ENCODE measurements at places on chromosomes 7 and 10.

DNA sequence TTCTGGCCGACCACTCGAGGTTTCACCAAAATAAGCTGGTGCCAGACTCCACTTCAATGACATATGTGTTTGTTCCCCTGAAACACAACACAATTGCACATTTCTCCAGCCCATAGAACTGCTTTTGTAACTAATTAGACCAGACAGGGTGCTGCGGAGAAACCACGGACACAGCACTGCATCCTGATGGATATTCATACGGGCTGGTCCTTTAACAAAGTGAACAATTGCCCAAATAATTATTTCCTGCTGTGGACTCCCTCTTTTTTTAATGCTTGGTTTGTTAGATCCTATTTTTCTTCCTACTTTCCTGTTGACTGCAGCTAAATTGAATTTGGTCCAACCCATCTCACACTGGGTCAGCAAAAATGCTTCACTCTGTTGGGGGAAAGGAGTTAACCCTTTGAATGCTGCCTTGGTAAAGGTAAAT, 198.6 kb upstream of the BMPER start:
- DNase-seq = no peak

- no peak for DNase-seq
Observed at GRCh38 chr7:156475179-156475578, 165.4 kb upstream of the RNF32 start.

DNA sequence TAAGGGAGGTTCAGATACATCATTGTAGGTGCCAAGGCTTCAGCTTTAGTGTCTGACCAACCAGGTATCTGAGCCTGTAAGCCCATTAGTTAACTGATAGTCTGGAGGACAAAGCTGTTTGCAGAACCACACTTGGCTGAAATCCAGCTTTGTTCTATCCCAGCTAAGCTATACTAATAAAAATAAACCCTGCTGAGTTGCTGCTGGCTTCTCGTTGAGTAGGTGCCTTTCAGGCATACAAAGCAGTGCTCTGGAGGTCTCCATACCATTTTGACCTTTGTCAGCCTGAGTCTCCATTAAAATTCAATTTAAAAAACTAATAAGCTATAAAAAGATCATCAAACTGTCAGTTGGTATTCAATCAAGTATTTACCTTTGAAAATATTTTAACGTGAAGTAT, 22.0 kb downstream of the CDCA7L start:
- no peak for DNase-seq

DNA sequence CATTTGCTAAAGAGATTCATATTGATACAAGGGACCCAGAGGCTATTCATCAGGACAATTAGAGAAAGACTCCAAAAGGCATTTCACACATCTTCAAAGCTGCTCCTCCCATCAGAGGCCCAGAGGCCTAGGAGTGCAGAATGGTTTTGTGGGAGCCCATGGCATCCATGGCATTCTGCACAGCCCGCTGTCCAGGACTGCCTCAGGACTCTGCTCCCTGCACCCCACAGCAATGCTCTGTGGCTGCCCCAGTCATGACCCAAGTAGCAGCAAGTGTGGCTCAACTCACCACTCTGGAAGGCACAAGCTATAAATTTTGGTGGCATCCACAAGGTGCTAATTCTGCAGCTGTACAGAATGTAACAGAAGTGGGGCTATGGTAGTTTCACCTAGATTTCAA, 38.5 kb downstream of the ZNF438 start:
- DNase-seq = no peak

DNA sequence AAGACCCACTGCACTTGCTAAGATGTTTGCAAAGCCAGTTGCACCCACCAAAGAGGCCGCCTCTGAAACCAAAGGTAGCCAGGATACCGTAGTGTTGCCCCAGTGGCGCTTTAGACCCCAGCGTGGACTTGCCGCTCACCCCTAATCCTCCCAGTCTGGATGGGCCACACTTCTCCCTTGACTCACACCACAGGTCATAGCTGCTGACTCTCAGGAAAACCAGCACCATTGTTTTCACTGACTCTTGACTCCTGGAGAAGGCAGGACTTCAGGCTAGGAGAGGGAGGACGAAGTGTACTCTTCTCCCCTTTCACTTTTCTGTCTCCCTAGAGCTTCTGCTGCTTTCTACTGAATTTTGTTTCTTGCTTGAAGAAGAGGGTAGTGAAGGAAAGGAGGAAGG, 22.3 kb downstream of the RAB19 start:
- DNase-seq = no peak

- no peak for DNase-seq
Observed at GRCh38 chr7:138898255-138898654, 82.9 kb downstream of the KIAA1549 start.

DNA sequence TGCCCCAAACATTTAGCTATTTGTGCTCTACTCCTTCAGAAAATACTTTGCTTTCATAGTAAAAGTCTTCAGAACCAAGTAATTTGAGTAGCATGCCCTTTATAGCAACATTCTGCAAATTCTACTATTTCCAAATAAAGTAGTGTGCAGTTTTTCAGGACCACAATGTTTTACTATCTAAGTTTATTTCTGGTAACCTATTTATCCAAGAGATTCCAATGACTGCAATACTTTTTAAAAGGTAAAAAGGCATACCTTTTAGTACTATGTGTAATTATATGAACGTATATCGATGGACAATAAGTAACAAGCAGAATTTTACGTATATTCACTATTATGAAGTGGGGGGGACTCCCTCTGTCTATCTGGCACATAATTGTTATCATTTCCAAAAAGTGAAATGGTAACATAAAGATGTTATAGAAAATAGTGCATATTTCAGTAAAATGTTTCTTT, 6.9 kb upstream of the CAV2 start:
- no peak for DNase-seq

- no peak for DNase-seq
Observed at GRCh38 chr7:112023282-112023681, 182.9 kb downstream of the DOCK4 start.

DNA sequence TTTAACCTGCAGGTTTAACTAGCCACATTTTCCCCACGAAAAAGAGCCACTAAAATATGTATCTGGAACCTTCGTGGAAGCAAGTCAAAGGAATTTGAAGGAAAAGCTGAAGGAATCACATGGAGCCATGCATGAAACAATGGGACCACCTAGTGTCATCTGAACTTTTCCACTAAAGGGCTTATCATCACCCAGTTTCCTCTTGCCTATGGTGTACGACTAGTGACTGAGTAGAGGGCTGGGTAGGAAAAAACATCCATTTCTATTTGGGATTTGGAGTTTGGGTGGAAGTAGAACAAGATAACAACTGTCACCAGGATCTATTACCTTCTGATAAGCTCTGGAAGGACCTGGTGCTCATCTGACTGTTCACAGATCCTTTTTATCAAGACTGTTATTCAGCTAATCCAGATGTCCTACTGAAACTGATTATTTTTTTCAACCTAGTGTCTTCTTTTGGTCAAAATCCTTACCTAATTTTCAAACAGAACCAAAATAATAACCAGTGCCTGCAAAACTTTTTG, 153.2 kb upstream of the COL1A2 start:
- no peak for DNase-seq

- no peak for DNase-seq
Observed at GRCh38 chr7:117835016-117835664, 38.1 kb downstream of the CTTNBP2 start.

DNA sequence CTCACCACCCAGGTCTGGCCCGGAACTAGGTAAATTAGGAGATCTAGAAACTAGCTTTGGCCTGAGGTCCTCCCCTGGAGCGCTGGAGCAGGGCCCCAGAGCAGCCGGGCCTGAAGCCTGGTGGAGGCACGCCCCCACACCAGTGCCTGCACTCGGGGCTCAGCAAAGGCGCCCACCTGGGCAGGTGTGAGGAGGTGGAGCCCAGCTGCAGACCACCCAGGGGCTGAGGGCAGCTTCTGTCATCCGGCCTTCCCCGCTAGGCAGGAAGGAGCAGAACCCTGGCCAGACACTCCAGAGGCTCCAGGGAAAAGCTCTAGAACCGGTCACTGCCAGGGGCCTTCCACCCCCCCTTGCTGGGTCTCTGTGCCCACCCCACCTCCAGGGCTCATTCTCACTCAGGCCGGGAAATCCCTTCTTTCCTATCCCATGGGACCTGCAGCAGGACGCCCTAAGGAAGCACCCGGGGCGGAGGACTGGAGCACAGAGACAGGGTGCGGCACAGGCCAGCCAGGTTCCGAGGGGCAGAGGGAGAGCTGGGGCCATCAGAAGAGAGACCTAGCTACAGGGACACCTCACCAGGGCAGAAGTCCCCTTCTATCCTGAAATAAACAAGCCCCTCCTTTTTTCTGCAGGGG, 161.2 kb downstream of the NRF1 start:
- no peak for DNase-seq

DNA sequence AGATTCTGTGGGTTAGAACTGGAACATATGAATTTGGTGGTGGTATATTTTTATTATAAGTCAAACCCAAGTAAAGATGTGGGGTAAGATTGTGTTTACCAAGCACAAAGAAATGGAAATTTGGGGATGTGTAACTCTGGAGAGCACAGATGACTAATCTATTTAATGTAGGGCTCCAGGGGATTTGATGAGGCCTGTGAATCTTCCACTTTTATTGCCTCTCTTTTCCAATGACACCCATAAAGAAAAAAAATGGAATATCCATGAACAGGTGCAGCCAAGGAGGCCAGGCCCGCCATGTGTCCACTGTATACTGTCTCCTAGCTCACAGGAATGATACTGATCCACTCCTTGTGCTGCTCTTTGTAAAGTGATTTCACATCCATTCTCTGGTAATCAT, 2.8 kb downstream of the SRGN start:
- no peak for DNase-seq

Measured in head of caudate nucleus (tissue), 42 donors.